HAP-1 (cell line): ENCODE measurements at places on chromosomes 1 and 21.
A peak's percentile ranks its signal among the peaks of the same experiment; 100 is the strongest.

- no peak for DNase-seq
These were observed 36.6 kb upstream of the SLC44A3 start for GRCh38 chr1:94783342-94784189.

GRCh38 chr1:53601867-53602775 is 136.8 kb downstream of the GLIS1 start:
- DNase-seq, result no peak

GRCh38 chr1:18110598-18110939 is 3.0 kb downstream of the IGSF21 start:
- DNase-seq, result no peak

DNA sequence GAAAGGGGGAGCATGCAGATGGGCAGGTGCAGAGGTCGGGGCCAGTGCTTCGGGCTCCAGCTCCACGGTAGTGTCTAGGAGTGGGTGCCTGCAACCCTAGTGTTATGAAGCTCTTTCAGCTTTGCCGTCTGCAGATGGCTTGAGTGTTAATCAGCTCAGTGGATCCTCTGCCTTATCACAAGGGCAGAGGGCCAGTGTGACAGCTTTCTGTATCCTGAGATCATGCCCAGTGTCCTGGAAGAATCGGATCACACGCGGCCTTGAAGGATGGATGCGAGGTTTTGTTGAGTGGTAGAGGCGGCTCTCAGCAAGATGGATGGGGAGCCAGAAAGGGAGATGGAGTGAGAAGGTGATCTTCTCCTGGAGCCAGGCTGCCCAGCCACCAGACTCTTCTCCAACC is 25.5 kb upstream of the C1orf146 start:
- DNase-seq, result no peak

DNA sequence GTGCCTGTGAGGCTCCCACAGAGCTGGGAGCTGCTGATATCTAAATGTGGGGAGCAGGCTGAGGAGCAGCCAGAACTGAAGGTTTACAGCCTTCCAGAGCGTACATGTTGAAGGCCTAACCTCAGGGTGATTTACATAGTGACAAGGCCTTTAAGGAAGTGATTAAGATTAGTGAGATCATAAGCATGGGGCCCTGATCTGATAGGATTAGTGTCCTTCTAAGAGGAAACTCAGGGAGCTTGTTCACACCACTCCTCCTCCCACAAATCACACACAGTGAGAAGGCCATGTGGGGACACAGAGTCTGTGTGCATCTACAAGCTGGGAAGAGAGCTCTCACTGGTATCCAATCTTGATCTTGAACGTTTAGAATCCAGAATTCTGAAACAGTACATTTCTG is 92.3 kb upstream of the NBPF6 start:
- no peak for DNase-seq

GRCh38 chr1:220283625-220284024 is 11.4 kb upstream of the RAB3GAP2 start:
- DNase-seq, result no peak

DNA sequence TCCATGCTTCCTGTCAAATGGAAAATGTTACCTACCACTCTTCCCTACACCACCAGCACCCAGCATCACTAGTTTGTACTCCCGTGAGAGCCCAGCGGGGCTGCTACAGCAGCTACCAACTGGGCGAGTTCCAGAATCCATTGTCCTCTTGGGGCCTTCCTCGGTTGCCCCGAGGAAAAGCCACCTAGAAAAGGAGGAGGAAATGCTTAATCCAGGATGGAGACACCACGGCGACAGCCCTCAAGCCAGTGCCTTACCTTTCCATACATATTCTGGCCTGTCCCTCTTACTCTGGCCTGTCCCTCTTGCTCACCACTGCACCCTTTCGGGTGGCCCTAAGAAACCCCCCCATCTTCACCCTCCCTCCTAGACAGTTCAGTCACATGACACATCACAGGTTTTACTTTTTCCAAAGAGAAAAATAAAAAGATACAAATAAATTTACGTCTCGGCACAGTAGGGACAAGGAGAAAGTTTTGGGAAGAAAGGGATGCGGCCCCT is 478 bp downstream of the RIT1 start:
- DNase-seq, result peak; percentile 32

GRCh38 chr21:37220433-37220980 is 46.6 kb downstream of the VPS26C start:
- DNase-seq, result peak; percentile 28

- no peak for DNase-seq
These were observed 43.2 kb downstream of the ATP1B1 start for GRCh38 chr1:169149555-169150286.

- no peak for DNase-seq
These were observed 29.3 kb upstream of the DDAH1 start for GRCh38 chr1:85494074-85494903.

- DNase-seq, result no peak
These were observed 515.6 kb downstream of the NEGR1 start for GRCh38 chr1:71766748-71767147.

DNA sequence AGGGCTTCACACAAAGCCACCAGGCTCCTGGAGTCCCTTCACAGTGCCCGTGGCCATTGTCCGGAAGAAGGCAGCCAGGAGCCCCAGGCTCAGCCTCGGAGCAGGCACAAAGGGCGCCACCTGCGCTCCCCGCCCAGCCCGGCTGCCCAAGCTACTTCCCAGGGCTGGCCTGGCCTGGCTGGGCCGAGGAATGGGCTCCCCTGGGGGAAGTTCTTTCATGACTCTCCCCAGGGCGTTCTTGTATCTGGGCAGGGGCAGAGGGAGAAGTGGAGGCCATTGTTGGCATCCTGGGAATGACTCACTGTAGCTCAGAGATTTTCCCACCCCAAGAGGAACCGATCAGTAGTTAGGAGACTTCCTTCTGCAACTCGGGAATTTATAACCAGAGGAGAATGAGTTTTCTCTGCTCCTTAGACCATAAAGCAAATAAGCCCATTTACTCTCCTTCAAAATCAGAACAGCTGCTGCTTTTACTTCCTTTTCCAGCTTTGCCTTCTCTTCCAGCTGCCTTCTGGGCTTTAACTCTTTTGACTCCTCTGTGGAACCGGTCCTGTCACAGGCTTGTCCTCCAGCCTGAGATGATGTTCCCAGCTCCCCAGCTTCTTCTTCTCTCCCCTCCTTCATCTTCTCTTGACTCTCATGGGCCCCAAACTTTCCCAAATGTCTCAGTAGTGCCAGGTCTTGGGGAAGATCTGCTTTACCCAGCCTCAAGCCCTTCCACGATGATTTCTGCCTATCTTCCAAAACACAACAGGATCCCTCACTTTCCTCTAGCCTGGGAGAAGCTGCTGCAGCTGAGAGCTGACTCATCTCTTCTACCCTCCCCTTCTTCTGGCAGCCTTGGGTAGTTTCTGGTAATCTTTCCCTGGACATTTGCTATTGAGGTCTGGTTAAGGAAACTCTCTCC is 118.7 kb upstream of the CD34 start:
- DNase-seq, result no peak

DNA sequence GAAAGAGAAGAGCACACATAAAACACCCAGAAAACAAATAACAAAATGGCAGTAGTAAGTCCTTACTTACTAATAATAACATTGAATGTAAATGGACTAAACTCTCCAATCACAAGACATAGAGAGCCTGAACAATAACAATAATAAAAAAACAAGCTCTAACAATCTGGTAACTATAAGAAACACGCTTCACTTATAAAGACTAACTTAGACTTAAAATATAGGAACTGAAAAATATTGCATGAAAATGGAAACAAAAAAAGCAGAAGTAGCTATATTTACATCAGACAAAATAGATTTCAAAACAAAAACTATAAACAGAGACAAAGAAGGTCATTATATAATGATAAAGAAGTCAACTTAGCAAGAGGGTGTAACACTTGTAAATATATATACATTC is 83.1 kb upstream of the LYPLAL1 start:
- DNase-seq, result no peak
